ENCODE measurements at places on chromosomes 3 and 15.

- DNase-seq = no peak
These were observed 868.6 kb downstream of the OTOL1 start for GRCh38 chr3:162365066-162365719.

DNA sequence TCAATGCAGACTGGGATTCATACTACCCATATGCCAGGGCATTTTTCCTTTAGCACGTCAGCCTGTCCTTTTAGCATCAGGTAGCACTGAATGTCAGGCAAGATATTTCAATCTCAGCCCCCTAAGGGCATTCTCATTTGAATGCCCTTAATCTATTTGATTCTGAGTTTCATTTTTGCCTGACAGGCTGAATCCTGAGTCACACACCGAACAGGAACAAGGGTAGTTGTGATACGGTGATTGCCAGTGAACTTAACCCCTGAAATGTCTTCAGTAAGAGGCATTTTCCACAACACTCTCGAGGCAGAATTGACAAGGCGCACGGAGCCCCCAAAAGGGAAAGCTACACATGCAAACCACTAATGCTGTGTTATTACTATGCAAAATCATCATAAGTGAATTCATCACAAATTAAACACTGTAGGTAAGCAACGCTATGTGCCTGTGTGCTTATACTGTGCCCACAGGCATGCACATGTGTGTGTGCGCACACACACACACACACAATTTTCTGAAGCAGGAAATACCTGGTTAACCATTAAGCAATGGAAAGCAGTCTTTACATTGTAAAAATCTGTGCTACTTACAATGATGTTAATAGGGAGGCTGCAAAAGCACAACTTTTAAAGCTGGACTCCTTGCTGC lies 130.4 kb downstream of the ZNF385D start:
- DNase-seq = no peak

DNA sequence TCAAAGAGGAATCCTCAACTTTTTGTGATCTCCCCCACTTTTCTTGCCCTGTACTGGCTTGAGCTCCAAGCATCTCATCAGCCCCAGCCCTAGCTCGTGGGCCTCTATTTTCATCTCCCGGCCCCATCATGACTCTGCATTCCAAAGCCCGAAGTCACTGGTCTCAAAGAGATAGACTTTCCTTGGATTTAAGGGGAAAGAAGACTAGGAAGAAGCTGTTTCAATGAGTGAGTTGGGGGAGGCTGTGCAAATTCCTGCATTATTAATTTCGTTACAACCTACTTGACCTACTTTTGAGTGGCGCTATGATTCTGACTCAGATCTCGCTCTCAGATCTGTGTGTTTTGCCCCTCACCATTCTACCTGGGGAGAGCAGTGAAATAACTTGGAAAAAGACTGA lies 266.6 kb upstream of the TBL1XR1 start:
- DNase-seq = peak; percentile 28

DNA sequence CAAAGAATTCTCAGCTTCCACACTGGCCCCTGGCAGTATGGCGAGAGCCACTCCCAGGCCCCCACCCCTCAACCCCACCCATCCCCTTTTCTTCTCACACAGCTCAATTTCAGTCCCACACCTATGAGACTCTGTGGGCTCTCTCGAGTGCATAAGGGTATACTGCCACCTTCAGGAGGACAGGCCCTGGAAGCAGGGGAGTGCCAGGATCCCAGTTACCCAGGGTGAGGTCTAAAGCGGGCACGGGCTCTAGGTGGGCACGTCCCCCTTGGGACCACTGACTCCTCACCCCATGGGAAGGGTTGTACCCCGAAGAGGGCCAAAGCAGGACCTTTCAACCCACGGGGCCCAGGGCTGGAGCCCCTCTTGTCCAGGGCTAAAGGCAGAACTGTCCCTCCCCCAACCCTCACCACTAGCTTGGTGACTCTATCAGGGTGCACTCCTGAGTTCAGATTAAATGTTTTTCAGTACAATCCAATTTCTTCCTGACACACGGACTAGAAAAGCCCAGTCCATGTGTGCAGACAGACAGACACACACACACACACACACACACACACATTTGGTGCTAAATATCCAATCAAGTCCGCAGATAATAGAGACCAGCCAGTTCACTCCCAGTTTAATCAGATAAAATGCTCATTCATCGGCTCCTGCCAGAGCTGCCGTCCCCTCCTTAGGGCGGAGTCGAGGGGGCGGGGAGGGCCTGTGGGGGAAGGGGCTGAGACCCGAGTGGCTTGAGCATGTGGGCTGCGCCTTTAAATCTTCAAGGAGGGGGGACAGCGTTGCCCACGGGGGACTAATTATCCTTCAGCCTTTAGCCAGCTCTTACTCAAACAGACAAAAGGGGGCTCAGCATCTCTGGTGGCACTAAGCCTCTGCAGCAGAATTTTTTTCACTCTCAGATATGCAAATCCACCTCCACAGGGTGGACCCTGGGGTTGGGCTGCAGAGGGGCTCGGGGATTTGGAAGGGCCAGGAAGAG lies 59.3 kb downstream of the CYP11A1 start:
- peak; percentile 82 for DNase-seq

DNA sequence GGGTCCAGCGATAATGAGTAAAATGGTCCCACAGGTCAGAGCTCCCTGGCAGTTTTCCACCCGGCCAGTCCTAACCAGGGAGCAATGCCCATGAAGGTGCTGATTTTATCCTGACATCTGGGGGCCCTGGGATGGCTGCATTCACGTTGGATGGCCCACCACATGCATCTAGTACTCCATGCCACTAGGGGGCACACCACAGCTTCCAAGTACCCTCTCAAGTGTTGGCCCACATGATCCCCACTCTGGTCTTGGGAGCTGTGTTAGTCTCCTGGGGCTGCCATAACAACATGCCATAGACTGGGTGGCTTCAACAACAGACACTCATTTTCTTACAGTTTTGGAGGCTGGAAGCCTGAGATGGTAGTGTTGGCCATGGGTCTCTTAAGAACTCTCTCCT lies 225.5 kb downstream of the SLCO3A1 start:
- DNase-seq = peak; percentile 76

- no peak for DNase-seq
These were observed 45.2 kb downstream of the CGGBP1 start for GRCh38 chr3:88013592-88013991.

DNA sequence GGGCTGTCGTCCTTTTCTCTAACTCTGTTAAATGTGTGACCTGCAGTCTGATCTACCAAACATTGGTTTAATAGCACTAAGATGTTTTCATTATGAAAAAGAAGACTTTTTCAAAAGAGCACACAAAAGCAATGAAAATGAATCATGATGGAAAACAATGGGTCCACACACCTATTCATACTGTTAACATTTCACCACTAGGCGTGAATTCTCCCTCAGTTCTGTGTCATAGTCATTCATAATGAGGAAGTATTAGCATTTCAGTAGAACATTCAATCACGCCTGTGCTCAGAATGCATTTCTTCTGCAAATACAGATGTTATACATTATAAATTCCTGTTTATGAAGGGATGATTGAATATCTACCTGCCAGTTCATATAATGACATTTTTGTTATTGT lies 35.9 kb downstream of the EIF4E3 start:
- peak; percentile 51 for DNase-seq

DNA sequence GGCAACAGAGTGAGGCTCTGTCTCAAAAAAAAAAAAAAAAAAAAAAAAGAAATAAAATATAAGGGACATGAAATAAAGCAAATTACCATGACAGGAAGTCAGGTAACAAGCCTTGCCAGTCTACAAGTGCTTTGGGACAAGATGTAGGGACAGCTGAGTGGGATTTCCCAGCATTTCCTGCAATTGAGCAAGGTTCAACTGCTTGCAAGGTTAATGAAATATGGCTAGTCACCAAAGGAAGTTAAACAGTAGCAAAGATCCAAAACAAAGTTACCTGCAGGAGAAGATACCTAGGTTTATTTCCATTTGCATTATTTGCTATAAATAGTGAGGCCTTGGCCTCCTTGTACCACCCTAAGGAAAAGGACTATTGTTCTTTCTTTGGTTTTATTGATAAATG lies 22.3 kb upstream of the CNOT10 start:
- DNase-seq = no peak

DNA sequence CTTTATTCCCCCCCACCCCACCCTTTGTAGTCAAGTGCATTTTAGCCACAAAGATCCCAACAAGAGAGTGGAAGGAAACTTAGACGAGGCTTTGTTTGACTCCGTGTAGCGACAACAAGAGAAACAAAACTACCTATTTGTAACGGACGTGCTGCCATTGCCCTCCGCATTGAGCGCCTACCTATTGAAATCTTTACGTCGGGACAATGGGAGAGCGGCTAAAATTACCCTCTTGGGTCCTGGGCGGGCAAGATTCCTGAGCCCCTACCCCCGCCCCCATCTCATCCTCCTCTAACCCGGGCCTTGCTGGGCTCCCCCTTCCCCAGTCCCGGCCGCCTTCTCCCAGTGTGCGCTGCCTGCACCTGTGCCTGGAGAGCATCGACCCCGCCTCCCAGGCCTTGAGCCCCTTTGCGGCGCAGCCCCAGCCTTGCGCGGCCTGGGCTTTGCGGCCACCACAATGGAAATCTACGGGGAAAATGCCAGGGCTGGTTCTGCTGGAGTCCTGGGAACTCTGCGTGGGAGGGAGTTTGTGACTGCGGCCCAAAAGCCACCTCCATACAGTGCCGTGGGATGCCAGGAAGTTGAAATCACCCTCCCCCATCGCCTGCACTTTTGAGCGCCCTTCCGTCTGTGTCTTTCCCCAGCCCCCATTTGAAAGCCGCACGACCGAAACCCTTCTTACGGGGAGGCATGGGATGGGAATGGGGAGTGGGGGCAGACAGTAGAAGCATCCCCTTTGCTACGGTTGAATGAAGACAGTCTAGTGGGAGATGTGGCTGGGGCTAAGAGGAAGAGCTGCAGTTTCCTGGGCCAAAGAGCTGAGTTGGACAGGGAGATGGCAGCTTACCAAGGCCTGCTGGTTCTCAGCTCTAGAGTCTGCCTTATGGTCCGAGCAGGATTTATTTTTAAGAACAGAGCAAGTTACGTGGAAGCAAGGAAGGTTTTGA lies 1.1 kb upstream of the SOX2 start:
- peak; percentile 94 for DNase-seq

DNA sequence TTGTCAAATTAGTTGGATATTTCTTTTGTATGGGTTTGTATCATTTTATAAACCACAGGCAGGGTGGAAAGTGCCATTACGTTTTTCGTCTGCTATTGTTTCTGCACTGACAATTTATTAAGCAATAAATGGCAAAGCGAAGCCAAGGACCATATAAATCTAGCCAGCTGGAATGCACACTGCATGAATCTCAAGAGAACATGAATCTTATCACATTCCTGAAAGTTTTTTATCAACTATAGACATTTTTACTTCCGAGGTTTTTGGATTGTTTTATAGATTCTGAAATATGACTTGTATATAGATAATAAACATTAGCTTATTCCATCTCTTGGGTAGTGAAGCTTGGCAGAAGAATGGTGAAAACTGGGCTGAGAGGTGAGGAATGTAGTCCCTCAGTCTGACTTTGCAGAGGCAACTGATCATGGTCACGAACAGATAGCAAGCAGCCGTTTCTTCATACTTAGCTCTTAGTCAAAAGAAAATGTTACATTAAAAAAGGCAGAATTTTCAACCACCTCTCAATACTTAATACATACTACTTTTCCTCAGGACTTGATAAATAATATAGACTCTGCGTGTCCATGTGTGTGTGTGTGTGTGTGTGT lies 102.7 kb downstream of the OSBPL10 start:
- no peak for DNase-seq

DNA sequence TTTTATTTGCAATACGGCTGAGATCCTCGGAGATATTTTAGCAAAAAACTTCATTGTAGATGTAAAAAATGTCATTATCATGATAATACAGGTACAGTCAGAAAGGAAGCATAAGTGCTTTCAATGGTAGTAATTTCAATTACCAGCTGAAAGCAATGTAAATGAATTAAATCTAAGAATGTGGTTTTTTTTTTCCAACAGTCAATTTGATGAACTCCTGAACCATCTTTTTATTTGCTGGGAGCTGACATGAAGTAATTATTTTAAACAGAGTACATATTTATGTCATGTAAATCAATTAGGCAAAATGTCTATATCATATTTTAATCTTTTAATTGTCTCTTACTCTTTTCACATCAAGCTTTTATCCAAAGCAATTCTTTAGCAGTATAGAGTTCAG lies 70.6 kb downstream of the MORC1 start:
- no peak for DNase-seq

DNA sequence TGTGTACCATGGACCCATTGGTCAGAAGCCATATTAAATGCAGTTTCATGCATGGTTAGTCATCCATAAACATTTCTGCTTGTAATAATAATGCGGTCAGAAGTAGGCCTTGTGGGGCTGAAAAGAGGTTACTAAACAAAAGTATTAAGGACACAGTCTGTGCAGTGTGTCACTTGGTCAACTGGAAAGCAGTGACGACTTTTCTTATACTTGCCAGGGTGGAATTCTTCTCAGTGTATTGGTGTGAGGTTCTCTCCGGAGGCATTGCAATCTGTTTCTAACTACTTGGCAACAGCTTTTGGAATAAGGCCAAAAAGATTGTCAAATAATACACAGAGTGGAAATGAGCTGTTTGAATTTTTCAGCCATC lies 46.8 kb downstream of the CHL1 start:
- DNase-seq = no peak

DNA sequence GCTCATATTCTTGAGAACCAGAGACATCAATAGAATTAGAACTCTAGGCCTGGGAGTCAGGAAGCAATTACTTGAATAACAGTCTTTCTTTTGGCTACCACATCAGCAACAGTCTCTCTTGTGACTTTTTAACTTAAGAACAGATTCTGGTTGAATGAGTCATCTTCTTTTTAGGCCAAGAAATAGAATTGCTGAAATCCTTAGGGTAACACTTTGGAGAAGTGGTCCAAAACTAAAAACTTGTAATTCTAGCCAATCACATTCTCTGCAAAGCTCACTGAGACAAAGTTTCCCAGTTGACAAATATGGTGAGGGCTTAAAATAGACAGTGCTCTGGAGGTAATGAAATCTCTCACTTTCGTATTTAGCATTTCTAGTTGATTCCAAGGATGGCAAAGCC lies 238.0 kb downstream of the SHOX2 start:
- DNase-seq = no peak

DNA sequence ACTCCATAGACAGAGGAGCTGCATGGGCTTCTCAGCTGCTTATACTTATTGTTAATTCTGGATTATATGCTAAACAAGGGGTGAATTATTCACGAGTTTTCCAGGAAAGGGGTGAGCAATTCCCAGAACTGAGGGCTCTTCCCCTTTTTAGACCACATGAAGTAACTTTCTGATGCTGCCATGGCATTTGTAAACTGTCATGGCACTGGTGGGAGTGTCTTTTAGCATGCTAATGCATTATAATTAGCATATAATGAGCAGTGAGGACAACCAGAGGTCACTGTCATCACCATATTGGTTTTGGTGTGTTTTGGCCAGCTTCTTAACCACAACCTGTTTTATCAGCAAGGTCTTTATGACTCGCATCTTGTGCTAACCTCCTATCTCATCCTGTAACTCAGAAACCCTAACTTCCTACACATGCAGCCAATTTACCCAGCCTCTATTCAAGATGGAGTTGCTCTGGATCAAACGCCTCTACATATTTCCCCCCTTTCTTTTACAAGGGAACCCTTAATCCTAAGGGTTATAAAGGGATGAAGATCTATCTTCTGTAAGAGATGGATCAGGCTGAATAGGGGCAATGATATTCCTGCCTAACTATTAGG lies 12.1 kb upstream of the DMXL2 start:
- DNase-seq = no peak
